Immature natural killer cell (primary cell): ENCODE measurements at places on chromosomes 6 and 20. TPM values are rescaled to one million over a fixed set of nuclear protein-coding genes. Genes with fewer than 3 reads are reported as not detected.
A peak's percentile ranks its signal among the peaks of the same experiment; 100 is the strongest.

GRCh38 chr6:116881236-116881635 is 4.2 kb downstream of the RFX6 start:
- no peak overlapping the region for H3K27ac ChIP-seq
- no peaks in the 10 kb centered on the region for H3K36me3 ChIP-seq
- no peak for DNase-seq
- peaks cover 6% of the 10 kb centered on the region for H3K27me3 ChIP-seq

DNA sequence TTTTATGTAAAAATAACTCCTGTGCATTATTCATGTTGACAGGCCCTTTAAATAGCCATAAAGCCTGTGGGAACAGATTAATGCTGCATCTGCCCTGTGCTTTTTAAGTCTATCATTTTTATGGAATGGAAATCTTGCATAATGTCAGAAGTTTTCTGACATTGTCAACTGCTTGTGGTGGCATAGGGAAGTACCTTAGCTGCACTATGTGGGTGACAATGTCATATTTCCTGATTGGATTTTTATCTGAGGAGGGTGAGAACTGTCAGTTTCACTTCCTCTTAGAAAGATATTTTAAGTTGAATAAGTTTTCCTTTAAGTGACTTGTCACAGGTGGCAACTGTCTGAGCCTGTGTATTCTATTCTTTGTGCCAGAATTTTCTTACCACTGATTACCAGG is 267.9 kb downstream of the PLCB1 start:
- H3K27ac ChIP-seq = peak overlapping the region; percentile 62
- DNase-seq = peak; percentile 58
- peaks cover 57% of the 10 kb centered on the region for H3K4me1 ChIP-seq
- H3K4me3 ChIP-seq = peak overlapping the region; percentile 42
- no peaks in the 10 kb centered on the region for H3K36me3 ChIP-seq
- no peaks in the 10 kb centered on the region for H3K27me3 ChIP-seq

DNA sequence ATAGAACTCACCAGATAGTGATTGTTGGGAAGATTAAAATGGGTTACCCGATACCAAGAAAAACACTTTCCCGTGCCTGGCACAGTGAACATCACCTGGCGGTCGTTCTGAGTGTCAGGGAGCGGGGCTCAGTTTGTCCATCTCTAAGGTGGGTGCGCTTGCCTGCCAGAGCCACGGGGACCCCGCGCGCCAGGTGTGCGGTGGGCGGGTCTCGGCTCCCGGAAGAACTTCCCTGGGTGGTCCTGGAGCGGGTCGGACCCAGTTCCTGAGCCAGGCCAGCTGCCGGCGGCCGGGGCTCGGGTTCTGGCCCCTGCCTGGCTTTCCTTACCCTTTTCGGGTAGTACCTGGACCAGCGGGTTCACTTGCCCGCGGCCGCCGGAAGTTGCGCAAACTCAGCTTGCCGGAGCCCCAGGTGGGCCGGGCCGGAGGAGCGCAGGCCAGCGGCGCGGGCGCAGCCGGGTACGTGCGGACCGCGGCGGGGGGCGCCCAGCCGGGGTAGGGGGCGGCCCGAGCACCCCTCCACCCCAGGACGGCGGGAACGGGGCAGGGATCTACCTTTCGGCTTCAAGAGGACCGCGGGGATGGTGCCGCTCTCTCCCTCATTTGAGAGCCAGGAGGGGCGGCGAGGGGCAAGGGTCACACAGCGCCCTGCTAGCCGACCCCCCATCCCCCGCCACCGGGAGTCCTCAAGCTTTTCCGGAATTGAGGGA is 7.5 kb downstream of the FAM110A start:
- H3K4me3 ChIP-seq = peak overlapping the region; percentile 50
- no peaks in the 10 kb centered on the region for H3K36me3 ChIP-seq
- H3K4me1 ChIP-seq = peaks cover 42% of the 10 kb centered on the region
- no peaks in the 10 kb centered on the region for H3K27me3 ChIP-seq

- no peak overlapping the region for H3K27ac ChIP-seq
- H3K4me1 ChIP-seq = no peaks in the 10 kb centered on the region
- no peak for DNase-seq
- no peaks in the 10 kb centered on the region for H3K36me3 ChIP-seq
- H3K4me3 ChIP-seq = no peak overlapping the region
Observed at GRCh38 chr6:135170238-135170637, 10.9 kb upstream of the MYB start.

DNA sequence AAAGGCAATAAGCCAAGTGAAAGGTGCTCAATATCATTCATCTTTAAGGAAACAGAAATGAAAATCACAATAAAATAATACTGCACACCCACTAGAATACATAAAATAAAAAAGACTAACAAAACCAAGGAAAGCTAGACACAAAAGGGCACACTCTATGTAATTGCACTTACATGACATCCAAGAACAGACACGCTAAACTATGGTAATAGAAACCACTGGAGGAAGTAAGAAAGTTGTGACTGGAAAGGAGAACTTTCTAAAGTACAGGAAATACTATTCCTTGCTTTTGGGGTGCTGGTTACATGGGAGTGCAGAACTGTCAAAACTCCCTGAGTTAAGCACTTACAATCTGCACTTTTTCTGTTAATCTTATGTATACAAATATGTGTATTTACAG is 253.7 kb upstream of the RUNX2 start:
- H3K4me1 ChIP-seq = peaks cover 10% of the 10 kb centered on the region
- H3K27ac ChIP-seq = no peak overlapping the region
- no peak for DNase-seq
- peaks cover 11% of the 10 kb centered on the region for H3K36me3 ChIP-seq

BCL2L1 gene
- 30.9 TPM for polyA plus RNA-seq

- no peak for DNase-seq
- H3K4me1 ChIP-seq = no peaks in the 10 kb centered on the region
- H3K4me3 ChIP-seq = no peak overlapping the region
- H3K36me3 ChIP-seq = no peaks in the 10 kb centered on the region
- no peak overlapping the region for H3K27ac ChIP-seq
- peaks cover 6% of the 10 kb centered on the region for H3K27me3 ChIP-seq
Observed at GRCh38 chr6:17204533-17204932, 76.6 kb upstream of the RBM24 start.

DNA sequence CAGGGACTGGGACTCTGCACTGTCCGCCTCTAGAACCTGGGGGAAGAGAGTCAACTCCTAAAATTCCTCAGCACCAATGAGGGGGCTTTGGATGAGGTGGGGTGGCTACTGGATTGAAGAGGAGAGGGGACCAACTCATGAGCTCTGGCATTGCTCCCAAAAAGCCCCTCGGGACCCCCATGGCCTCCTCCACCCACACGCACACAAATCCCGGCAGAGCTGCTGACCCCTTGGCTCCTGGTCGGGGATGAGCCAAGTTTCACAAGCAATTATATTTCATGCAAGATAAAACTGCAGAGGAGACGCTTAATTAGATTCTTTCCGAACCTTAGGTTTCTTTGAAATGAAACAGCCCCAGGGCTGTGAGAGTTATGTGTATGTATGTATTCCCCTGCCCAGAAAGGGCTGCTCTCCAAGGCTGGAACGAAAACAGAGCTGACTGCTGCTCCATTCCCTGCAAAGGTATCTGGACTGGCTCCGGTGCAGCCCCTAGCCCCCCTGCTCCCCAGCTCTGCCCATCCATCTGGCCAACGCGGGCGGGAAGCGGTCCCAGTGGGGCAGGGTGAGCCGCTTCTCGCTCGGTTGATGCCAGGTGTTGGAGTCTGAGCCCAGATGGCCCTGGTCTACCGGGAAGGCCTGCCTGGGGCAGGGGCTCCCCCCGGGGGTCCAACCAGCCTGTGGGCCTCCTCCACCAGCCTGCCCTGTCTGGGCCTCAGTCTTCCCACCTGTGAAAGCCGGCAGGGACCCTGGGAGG is 46.8 kb upstream of the STX16 start:
- H3K4me3 ChIP-seq = no peak overlapping the region
- no peaks in the 10 kb centered on the region for H3K4me1 ChIP-seq
- DNase-seq = no peak

DNA sequence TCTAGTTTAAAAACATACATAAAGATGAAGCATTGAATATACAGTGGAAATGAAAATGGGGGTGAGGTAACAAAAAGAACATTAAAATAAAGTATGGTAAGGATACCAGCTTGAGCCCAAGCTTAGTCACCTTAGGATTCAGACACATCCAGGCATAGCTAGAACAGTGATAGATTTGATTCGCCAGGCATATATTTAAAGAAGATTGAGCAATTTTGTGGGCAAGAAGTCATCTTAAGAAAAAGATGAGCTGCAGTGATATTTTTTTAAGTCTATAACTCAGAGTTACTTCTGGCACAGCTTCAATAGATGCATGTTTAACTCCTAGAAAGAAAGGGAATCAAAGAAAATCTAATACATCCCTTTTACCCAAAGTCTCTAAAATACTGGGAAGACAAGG is 97.9 kb downstream of the BMP5 start:
- H3K36me3 ChIP-seq = no peaks in the 10 kb centered on the region
- H3K27ac ChIP-seq = no peak overlapping the region
- no peaks in the 10 kb centered on the region for H3K4me1 ChIP-seq
- no peak overlapping the region for H3K4me3 ChIP-seq
- no peak for DNase-seq

TUBB1 gene
- polyA plus RNA-seq = 22.5 TPM

HSPA1L gene
- 0.70 TPM for polyA plus RNA-seq

DDAH2 gene
- 58.5 TPM for polyA plus RNA-seq

DNA sequence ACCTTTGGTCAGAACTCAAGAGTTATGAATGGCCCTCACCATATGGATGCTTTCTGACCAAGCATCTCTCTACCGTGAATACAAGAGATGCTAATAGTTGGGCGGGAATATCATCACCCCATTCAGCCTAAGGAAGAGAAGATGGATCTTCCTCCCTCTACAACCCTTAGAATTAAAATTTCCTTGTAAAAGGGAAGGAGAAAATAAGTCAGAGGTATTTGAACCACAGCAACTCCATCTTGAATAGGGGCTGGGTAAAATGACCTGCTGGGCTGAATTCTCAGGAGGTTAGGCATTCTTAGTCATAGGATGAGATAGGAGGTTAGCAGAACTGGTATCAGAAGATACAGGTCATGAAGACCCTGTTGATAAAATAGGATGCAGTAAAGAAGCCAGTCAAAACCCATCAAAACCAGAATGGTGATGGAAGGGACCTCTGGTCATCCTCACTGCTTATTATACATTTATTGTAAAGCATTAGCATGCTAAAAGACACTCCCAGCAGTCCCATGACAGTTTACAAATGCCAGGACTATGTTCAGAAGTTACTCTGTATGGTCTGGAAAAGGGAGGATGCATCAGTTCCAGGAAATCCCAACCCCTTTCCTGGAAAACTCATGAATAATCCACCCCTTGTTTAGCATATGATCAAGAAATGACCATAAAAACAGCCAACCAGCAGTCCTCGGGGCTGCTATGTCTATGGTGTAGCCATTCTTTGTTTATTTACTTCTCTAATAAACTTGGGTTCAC is 101.2 kb downstream of the DTNBP1 start:
- DNase-seq = no peak
- no peak overlapping the region for H3K27ac ChIP-seq
- peaks cover 12% of the 10 kb centered on the region for H3K4me1 ChIP-seq
- no peaks in the 10 kb centered on the region for H3K36me3 ChIP-seq
- H3K27me3 ChIP-seq = no peaks in the 10 kb centered on the region

ZNF343 gene
- 2.7 TPM for polyA plus RNA-seq

COL11A2 gene
- polyA plus RNA-seq = 0.33 TPM

TRAPPC3L gene
- polyA plus RNA-seq = 0.18 TPM

ERVFRD-1 gene
- polyA plus RNA-seq = 0.09 TPM

- H3K4me1 ChIP-seq = no peaks in the 10 kb centered on the region
- H3K27ac ChIP-seq = no peak overlapping the region
- H3K36me3 ChIP-seq = peaks cover 16% of the 10 kb centered on the region
Observed at GRCh38 chr6:84770521-84770920, 6.1 kb upstream of the TBX18 start.

DNA sequence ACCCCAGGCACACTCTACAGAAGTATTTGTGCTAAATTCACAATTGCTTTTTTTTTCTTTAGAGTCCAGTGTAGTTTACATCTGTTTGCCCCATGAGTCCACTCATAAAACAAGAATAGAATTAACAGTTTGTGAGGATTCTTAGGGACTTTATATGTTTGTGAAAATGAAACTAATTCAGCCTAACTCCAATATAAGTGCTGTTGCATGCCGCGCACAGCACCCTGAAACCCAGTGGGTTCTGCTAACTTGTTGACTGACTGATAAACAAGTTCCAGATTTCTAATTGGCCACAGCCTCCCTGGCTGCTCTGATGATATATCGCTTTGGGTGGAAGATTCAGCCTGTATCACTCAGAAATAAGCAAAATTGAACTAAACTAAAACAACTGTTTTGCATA is 561.4 kb downstream of the PKHD1 start:
- no peak overlapping the region for H3K27ac ChIP-seq
- H3K4me1 ChIP-seq = no peaks in the 10 kb centered on the region
- no peak overlapping the region for H3K4me3 ChIP-seq
- no peaks in the 10 kb centered on the region for H3K36me3 ChIP-seq
- DNase-seq = no peak
- H3K27me3 ChIP-seq = no peaks in the 10 kb centered on the region

TMC2 gene
- polyA plus RNA-seq = not detected

DNA sequence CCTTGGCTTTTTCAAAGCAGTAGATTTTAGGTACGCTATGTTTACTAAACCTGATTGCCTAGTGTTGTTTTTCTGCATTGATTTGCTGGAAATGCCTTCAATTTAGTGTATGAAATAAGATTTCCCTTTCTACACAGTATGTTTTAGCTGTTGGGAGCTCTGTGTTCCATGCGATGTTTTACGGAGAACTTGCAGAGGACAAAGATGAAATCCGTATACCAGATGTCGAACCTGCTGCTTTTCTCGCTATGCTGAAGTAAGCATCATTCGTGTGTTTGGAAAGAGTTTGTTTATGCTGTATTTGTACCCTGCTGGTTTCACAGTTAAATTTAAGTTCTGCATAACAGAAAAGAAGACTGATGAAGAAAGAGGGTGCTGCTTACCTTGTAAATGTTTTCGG is 1.9 kb downstream of the BTBD3 start:
- H3K36me3 ChIP-seq = no peaks in the 10 kb centered on the region
- peaks cover 7% of the 10 kb centered on the region for H3K4me1 ChIP-seq
- H3K4me3 ChIP-seq = no peak overlapping the region
- no peak for DNase-seq

SMIM28 gene
- polyA plus RNA-seq = not detected

RNF144B gene
- 1.1 TPM for polyA plus RNA-seq

DNA sequence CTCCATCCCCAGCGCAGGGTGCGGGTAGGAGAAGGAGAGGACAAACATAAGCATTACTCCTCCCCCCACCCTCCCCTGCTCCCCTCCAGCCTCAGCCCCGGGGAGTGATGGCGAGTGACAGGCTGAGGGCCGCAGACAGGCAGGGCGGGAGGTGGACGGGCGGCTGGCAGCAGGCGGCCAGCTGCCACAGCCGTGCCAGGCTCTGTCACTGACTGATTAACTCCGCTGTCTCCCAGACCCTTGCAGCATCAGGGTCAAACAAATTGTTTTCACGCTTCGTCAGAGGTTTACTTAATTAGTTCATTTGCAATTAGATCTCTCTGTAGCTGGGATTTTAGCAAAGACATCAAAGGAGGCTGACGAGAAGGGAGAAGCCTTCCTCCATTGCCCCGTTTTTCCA is 41.9 kb downstream of the FOXP4 start:
- no peak overlapping the region for H3K27ac ChIP-seq
- no peak overlapping the region for H3K4me3 ChIP-seq
- H3K36me3 ChIP-seq = peaks cover 11% of the 10 kb centered on the region
- no peaks in the 10 kb centered on the region for H3K27me3 ChIP-seq
- H3K4me1 ChIP-seq = peaks cover 8% of the 10 kb centered on the region
- no peak for DNase-seq
